ENCODE measurements at places on chromosomes 4 and X. TPM values are rescaled to one million over a fixed set of nuclear protein-coding genes. Genes with fewer than 3 reads are reported as not detected.

The CTAG1B gene
- total RNA-seq: 66.2 TPM

The HHIP gene
- total RNA-seq: 2.3 TPM

The NEXMIF gene
- total RNA-seq: not detected

The NIPAL1 gene
- total RNA-seq: 4.1 TPM
